Activated T-cell treated with anti-CD3 and anti-CD28 coated beads for 4 hours (primary cell): ENCODE measurements at places on chromosomes 1 and 21.

DNA sequence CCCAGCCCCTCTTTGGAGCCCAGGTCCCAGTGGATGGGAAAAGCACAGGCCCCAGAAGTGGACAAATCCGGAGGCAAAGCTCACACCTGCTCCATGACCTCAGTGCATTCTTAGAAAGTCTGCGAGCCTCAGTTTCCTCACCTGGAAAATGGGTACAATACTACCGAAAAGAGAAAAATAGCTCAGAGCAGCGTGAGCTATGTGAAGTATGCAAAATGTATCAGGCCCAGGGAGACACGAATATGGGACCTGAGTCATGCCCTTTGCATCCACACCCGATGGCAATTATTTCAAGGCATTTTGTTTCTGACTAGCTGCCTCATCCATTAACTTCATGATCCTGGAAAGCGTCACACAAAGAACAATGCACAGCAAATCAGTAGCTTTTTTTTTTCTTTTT lies 9.2 kb downstream of the ALDH4A1 start:
- DNase-seq = no peak

DNA sequence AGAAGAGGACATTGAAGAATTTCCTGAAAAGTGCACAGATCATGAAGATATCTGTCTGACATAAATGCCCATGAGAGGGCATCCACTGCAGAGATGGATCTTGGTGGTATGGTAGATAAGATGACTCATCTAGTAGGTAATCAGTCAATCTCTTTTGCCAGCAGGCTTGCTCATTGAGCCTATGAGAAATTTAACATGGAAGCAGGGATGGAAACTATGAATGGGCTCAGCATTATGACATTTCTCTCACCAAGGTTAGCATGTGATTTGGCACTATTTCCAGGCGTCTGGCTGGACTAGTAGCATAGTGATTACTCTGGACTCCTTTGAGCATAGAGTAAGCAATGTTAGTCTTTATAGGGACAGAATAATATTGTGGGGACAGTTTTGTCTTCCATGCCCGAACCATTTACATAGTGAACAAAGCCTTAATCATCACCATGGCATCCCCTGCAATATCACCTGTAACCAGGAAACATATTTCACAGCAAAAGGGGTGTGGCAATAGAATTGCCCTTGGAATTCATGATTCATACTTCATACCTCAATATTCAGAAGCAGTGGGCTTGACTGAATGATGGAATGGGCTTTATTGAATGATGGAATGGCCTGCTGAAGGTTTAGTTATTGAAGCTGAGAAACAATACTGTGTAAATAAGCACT lies 7.3 kb downstream of the OR2C3 start:
- DNase-seq = no peak

DNA sequence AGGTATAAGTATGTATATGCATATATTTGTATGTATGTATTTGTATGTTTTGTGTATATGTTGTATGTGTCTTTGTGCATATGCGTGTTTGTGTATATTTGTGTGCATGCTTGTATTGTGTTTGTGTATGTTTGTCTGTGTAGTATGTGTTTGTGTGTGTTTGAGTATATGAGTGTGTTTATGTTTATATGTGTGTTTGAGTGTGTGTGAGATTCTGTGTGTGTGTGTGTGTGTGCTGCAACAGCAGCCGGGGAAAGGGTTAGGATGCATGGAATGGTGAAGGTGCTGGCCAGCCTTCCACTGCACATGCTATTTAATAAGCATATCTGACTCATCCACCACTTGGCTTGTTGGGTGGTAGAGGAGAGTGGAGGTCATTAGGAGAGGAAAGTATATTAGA lies 46.6 kb upstream of the RAB4A start:
- no peak for DNase-seq

GRCh38 chr21:15688016-15688415 lies 41.8 kb upstream of the USP25 start:
- no peak for DNase-seq

- DNase-seq = no peak
These were observed 10.6 kb upstream of the RC3H1 start for GRCh38 chr1:174032671-174033222.

DNA sequence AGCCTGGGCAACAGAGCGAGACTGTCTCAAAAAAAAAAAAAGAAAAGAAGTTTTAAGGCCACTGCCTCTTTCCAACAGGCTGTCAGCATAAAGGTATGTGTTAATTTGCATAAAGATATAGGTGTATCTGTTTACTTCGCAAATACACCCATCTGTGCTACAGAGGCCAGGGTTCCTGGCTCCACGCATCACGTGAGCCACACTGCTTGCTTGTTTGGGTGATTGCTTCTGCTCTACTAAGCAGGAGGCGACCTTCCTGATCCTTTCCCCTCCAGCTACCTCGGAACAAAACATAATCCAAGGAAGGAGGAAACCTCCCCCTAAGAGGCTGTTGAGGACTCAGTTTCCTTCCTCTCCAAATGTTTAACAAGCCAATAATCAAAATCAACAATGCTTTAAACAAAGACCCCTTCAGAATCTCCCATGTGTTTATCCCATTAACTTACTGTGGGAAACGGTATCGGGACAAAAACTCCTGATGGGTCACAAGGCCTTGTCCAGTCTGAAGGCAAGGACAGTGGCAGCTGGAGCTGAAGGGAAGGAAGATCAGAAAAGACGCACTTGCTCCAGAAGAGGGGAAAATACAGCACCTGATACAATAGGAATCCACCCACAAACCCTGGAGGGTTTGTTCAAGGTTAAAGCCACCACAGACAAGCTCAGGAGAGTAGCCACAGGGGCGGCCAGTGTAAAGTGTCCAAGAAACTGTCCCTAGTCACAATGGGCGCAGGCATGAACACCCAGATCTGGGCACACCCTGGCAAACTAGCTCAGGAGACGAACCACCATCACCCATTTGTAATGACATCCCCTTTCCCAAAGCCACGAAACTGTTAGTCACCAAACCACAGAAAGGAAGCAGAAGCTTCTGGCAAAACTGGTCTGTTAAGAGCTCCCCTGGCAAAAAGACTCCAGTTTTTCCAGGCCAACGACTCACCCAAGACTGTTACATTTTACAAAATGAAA lies 17.2 kb downstream of the CTNNBIP1 start:
- DNase-seq = no peak

DNA sequence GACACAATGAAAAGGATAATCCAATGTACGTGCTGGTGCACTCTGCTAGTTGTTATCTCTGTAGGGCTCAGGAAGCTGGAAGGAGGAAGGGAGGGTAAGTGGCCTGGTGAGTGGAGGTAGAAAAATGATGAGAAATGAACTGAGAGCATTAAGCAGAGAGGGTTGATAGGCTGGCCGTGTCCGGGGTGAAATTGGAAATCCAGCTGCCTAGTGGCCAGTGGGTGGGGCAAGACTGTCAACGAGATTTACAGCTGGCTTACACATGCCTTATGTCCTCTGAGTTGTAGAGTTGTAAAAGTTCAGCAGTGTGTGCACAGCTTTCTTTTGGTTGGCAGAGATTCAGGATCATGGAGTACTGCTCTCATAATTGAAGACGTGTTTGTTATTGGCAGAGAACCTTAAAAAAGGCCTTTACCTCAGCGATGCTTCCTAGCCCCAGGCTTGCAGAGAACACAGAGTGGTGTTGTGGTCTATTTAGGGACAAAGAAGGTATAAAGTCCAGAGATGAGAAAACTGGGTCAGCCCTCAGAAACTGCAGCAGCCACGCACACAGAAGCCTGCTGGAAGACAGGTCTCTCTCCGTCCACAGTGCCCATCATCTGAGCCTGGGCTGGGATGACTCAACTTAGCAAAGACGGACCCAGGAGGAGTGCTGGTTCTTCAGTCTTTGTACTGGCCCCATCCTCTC lies 132.4 kb downstream of the EDEM3 start:
- no peak for DNase-seq

DNA sequence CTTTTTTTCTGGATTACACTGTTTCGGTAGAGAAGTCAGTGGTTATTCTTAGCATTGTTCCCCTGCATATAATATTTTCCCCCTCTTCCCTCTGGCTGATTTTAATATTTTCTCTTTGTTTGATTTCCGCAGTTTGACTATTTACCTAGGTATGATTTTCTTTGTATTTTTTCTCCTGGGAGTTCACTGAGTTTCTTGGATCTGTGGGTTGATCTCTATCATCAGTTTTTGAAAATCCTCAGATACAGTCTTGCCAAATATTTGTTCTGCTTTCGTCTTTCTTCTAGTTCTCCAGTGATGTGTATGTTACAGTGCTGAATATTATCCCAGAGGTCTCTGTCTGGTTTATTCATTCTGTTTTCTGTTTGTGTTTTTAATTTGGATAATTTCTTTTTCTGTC lies 136.4 kb downstream of the DYRK1A start:
- no peak for DNase-seq

DNA sequence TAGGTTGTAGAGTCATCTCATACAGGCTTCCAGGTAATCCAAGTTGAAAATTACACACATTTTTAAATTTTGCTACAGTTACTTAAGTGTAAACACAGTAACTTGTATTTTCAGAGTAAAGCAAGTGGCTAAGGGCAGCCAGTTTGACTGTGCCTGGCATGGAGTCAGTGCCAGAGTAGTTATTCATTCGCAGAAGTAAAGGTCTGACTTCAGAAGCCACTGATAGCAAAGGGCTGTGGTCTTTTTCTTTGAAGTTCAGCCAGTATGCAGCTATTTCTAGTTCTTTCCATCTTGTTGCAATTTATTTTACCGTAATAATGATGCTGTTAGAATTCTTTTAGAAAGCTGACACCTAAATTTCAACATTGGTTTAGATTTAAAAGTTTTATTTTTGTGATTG lies 9.4 kb downstream of the TMEM50A start:
- DNase-seq = no peak

GRCh38 chr1:67987046-67987799 lies 63.2 kb downstream of the DIRAS3 start:
- no peak for DNase-seq

DNA sequence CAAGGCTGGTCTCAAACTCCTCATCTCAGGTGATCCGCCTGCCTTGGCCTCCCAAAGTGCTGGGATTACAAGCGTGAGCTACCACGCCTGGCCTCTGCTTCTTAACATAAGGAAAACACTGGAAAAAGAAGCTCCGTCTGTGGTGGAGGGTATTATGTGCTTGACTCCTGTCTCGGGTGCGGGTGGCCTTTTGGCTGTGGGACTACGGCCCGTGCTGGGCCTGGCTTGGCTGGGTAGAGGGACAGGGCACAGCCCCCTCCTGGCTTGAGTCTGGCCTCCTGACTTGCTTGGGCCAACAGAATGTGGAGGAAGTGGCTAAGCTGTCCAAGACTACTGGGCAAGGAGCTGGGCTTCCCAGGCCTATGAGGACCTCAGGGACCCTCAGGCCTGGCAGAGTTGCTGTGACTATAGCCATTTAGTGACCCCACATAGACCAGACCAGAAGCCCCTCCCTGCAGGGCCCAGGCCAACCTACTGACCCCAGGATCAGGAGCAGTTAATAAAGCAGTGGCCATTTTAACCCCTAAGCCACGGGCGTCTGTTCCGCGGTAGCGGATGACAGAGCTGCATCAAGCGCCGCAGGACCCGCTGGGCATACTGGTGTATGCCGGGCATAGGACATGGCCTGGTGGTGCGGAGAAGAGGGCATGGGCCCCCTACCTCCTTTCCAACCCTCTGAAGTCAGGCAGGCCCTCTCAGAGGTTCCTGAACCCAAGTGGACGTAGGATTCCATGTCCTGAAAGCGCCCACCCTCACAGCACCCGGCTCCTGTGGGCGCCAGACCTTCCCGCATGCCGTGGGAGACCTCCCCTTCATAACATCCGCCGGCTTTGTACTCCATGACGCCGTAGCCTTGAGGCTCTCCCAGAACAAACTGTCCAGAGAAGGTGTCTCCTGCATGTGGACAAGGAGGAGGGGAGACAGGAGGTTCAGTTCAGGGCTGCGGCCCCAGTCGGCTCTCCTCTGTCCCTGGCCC lies 4.4 kb downstream of the MORN1 start:
- no peak for DNase-seq

GRCh38 chr1:39733161-39733560 lies 5.5 kb upstream of the PPIE start:
- DNase-seq = no peak

- DNase-seq = no peak
These were observed 52.1 kb upstream of the ERRFI1 start for GRCh38 chr1:8078176-8078671.

DNA sequence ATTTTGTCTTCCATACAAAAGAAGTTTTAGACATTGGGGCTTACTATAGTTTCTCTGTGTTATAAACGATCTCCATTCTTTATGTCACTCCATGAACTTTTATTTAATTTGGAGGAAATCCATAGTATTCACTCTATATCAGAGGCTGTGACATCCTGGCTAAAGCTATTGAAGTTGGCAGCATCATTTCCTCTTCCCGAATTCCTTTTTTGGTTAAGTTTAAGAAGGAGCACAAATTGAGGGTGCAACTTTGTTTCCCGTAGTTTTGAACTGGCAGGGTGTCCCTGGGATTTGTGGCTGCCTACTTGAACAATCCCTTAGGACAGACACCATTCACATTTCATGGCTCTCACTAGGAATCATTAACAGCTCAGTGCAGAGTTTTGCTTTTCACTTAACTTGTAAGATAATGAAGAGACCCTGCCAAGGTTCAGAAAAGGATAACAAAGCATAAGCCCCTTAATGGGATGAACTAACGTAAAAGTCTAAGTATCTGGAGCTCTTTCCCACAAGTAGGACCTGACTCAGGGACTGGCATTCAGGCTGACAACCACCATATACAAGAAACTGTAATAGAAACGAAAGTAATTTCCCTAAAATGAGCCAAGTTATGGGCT lies 13.9 kb downstream of the S1PR1 start:
- DNase-seq = no peak

DNA sequence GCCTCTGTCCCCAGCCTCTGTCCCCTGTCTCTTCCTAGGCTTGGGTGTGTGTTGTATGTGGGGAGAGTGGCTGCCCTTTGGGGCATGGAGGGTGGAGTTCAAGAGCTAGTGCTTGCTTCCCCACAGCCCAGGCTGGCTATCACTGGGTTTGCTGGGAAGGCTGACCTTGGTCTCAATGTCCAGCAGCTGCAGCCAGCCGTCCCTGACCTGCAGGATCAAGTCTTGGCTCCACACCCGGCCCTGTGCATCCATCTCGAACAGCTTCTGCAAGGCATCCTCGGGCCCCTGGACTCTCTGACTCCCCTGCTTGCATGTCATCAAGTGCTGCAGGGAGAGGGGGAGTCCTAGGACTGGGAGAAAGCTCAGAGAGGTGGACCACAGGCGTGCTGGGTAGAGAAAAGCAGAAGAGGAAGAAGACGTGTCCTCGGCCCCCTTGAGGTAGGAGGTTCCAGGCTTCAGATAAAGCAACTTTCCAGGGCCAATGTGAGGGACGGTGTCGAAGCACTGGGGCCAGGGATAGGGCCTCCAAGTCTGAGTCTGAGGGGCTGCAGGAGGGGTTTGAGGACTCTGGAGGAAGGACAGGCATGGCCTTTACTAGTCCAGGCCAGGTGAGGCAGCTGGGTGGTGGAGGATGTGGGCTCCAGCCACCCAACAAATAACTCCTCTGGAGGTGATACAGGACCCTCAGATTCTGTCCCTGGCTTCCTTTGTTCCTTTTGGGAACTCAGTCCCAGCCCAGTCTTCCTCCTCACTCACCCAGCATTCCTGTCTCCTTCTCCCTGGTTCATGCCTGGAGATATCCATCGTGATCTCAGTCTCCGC lies 4.0 kb downstream of the EPS8L3 start:
- DNase-seq = no peak

- no peak for DNase-seq
These were observed 1.3 kb downstream of the AGRN start for GRCh38 chr1:1021010-1021919.

GRCh38 chr1:11566042-11566850 lies 87.3 kb downstream of the DISP3 start:
- no peak for DNase-seq
